ENCODE measurements at places on chromosomes 11 and 22.

GRCh38 chr22:19232623-19233022, 54.1 kb upstream of the SLC25A1 start:
- DNase-seq = no peak

GRCh38 chr11:64250415-64251015, 815 bp upstream of the PLCB3 start:
- DNase-seq = no peak

GRCh38 chr11:961921-962320, 36.3 kb downstream of the AP2A2 start:
- no peak for DNase-seq

GRCh38 chr22:22609291-22609690, 35.1 kb upstream of the GGTLC2 start:
- DNase-seq = no peak

- DNase-seq = no peak
Observed at GRCh38 chr22:46251816-46252380, 1.8 kb upstream of the CDPF1 start.

GRCh38 chr11:34216706-34217105, 111.3 kb downstream of the NAT10 start:
- DNase-seq = no peak

GRCh38 chr11:19915808-19916207, 203.2 kb downstream of the NAV2 start:
- DNase-seq = no peak

DNA sequence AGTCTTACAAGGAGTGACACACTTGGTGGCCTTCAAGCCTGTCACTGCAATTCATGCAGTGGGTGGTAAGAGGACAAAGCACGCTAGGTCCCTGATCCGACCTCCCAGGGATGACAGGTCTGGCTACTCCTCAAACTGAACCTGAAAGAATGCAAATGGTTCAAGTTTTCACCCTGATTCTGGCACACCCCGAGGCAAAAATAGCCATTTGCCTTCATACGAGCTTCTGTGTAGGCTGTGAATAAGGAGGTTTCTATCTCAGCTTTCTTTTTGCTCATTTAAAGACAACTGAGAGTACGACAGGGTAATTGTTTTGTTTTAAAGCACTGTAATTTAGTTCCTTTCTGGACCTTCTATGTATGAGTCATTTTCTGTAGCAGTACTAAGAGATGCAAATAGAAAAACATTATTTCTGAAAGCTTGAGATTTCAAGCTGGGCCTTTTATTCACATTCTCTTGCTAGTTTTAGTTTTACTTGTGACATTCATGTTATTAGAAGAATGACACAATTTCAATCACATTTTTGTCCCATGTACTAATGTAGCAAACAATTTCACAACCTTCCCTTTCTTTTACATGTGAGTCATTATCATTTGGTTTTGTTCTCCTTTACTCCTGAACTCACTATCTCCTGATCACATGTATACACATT, 56.6 kb upstream of the FDX1 start:
- no peak for DNase-seq

GRCh38 chr11:86186386-86186785, 58.2 kb upstream of the EED start:
- DNase-seq = no peak

DNA sequence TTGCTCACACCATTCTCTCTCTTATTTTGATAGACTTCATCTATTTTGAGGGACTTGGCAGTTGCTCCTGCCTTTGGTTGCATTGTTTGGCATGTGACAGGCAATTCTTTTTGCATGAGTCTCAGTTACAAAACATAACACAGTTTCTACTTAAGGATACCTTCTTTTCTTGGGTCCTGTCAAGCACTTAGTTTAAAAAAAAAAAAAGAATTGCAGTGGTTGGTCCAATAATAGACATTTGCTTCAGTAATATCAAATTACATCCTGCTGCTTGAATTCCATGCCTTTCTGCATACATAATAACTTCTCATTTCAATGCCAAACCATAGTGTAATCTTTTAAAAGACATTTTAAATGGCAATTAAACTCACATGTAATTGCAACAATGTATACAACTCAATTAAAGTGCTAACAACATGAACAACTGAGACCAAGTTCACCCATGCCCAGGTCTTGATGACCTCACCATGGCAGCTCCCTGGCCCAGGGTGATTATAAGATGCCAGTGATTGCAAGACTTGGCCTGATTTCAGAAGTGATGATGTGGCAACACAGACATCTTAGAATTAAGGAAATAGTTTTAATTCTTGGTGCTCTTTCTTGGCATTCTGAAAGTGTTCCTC, 32.2 kb upstream of the PLET1 start:
- DNase-seq = peak; percentile 85

DNA sequence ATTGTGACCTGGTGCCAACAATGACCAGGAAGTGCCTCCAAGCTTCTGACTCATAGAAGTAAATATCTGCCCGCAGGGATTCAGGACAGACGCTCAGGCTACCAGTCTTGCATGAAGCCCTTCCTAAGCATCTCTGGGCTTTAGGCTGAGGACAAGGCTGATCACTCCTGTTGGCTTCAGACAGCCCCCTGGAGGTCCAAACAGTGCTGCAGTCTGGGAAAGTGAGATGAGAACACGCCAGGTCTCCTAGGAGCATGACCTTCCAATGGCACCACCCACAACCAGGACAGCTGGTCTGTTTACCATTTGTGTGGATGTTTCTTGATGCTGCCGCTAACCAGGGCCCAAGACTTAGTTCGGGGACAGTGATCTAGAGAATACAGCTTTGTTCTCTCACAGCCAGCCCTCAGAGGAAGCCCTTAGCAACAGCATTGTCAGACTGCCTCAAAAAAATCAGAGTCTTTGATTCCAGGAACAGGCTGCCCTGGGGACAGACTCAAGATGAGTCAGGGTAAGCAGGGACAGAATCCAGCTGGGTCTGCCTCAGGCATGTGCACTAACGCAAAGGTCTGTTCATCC, 111.2 kb downstream of the ZNF280B start:
- DNase-seq = no peak

- no peak for DNase-seq
Observed at GRCh38 chr11:65806979-65807378, 20.1 kb downstream of the OVOL1 start.

DNA sequence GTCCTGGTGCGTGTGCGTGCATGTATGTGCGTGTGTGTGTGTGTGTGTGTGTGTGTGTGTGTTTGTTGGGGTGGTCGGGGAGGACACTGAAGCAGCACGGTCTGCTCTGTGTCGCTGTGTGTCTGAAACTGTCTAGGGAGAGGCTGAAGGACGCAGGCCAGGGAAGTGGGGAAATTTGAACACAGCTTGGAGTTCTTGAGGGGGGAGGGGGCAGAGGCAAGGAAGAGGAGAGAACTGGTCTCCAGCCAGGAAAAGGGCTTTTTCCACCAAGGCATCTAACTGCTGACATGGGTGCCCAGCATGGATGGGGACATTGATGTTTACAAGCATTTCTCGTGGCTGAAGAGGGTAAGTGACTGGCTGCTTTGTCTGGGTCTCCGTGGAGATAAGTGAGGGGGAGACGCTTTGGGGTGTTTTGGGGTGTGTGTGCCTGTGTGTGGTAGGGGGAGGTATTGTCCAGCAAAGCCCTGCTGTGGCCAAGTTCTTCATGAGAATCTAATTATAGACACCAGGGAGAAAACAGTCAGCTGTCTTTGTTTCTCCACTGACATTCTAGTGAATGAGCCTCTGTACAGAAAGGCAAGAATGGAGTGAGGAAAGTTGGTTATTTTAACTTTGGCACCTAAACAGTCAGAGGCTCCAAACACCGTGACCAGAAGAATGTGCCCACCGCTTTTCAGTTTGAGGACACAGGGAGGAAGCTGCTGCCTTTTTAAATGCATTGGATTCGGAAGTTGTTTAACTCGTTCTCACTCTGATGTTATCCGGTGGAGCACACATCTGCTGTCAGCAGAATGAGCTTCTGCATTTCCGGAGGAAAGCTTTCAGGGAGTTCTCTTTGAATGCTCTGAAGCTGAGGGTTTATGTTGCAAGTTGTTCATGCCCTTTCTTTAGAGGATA, 63.7 kb downstream of the PPFIBP2 start:
- DNase-seq = no peak

GRCh38 chr11:14544611-14545010, 24.4 kb upstream of the PSMA1 start:
- no peak for DNase-seq

- DNase-seq = no peak
Observed at GRCh38 chr11:110856996-110857812, 145.0 kb upstream of the ARHGAP20 start.

- peak; percentile 90 for DNase-seq
Observed at GRCh38 chr11:57335343-57336110, at the start of gene SSRP1. SSRP1 (minus strand) TSS chr11:57335892; CDS start chr11:57335121, 771 bp downstream.

GRCh38 chr11:108568195-108568858, 25.2 kb downstream of the EXPH5 start:
- DNase-seq = no peak

DNA sequence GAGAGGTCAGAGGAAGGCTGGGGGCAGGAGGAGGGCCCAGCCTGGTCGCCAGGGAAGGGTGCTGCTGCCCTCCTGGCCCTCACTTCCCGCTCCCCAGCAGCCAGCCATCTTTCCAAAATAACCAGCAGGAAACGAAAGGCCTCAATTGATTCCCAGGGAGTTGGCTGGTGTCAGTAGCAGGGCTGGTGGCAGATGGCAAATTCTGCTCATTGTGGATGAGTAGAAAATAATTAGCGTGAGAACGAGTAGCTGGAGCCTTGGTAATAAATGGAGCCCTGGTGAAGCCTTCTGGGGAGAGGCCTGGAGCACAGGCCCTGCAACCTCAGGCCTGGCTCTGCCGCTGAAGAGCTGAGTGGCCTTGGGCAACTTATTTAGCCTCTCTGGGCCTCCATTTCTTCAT, 31.3 kb downstream of the DAGLA start:
- DNase-seq = no peak

DNA sequence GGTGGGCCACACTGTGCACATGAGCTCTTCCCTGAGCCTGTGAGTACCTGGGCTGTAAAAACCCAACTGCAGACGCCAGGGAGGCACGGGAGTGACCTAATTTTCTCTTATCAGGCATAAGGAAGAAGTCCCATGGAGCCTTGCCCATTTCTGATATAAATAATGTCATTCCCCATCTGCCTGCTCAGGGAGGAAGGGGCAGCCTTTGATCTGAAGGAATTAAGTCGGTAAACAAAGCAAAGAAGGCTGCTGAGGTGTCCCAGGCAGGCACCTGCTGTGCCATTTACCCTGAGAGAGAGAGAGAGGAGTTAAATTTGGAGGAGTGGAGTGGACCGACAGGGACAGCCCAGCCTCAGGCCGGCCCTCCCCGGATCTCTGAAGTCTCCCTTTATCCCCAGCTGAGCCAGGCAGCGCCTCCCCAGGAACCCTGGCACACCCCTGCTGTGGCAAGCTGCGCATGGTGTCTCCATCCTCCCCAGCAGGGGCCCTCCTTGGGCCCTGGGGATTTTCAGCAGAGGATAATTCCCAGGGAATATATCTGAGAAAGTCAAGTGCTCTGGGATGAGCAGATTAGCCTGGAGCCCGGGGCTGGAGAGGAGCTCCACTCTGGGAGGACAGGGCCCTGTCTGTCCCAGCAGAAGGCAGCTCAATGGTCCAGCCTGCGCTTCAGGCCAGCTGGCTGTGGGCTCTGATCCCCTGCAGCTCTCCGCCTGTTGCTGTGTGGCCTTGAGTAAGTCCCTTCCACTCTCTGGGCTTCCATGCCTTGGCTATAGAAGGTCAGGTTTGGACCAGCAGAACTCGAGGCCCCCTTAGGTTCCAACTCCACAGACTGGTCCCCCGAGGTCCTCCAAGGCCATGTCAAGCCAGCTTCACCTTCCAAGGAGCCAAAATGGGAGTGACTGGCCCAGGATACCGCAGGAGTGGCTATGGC, 17.5 kb upstream of the CABP7 start:
- DNase-seq = no peak

DNA sequence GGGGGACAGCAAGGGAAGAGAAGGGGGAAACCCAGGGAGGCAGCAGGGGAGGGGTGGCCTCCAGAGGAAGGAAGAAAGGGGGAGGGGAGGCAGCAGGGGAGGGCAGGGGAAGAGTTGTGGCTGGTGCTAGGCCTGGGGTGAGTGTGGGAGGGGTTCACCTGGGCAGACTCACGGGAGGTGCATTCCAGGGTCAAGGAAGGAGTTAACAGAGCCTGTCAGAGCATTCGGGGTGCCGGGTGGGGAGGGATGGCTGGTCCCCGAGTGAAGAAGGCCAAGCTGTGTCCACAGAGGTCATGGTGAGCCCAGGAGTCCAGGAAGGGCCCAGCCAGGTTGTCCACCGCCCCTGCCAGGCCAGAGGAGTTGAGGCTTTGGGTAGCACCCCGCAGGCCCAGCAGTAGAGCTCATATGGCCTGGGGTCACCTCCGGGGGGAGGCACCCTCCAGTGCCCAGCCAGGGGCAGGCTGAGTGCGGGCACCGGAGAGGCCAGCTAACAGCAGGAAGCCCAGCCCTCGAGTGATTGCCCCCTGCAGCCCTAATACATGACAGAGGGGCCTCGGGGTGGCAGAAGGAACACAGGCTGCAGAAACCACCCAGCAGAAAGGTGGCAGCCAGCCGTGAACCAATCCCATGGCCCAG, 31.1 kb upstream of the PPARA start:
- no peak for DNase-seq

- no peak for DNase-seq
Observed at GRCh38 chr11:16979703-16980622, 34.3 kb downstream of the PLEKHA7 start.

DNA sequence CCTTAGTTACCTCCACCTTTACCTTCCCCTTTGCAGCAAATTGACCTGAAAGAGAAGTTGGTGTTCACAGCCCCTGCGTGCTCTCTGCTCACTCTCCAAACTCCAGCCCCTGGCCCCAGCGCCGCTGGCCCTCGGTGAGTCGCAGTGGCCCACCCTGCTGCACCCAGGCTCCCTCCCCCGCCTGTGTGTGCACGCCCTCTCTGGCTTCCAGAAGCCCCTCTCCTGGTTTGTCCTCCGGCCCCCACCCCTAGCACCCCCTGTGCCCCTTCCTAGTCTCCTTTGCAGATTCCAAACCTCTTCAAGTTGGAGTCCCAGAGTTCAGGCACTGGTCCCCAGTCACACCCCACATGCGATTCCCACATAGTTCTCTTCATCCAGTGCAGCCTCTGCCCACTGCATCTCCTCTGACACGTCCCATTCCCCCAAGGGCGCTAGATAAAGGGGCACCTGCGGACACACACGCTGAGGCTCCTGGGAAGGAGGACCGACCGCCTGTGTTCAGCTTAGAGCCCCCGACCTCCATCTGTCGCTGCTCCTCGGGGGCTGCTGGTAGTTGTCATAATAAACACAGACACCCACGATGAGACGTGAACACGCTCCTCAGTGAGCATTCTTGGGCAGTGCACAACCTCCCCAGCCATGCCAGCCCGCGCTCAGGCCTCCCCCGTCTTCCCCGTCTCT, 1.5 kb upstream of the PHRF1 start:
- no peak for DNase-seq

GRCh38 chr11:117603932-117604331, 193.1 kb downstream of the DSCAML1 start:
- DNase-seq = no peak

- peak; percentile 29 for DNase-seq
Observed at GRCh38 chr11:109853156-109853776, 239.9 kb upstream of the ZC3H12C start.
